Lung (tissue), 17 donors: ENCODE measurements at places on chromosomes 2 and 18. TPM values are rescaled to one million over a fixed set of nuclear protein-coding genes. Genes with fewer than 3 reads are reported as not detected.

The RNF144A gene
- 8.4 TPM for total RNA-seq

The IL37 gene
- not detected for total RNA-seq

The FAM237A gene
- total RNA-seq, result not detected

- DNase-seq, result no peak
These were observed 200.2 kb downstream of the TPGS2 start for GRCh38 chr18:36628435-36629137.

GRCh38 chr2:230893841-230894781 is 29.4 kb downstream of the ITM2C start:
- no peak for DNase-seq

- no peak for DNase-seq
These were observed 376.9 kb downstream of the RND3 start for GRCh38 chr2:150110548-150110947.
